ENCODE measurements at places on chromosomes 2 and 18. TPM values are rescaled to one million over a fixed set of nuclear protein-coding genes. Genes with fewer than 3 reads are reported as not detected.

DNA sequence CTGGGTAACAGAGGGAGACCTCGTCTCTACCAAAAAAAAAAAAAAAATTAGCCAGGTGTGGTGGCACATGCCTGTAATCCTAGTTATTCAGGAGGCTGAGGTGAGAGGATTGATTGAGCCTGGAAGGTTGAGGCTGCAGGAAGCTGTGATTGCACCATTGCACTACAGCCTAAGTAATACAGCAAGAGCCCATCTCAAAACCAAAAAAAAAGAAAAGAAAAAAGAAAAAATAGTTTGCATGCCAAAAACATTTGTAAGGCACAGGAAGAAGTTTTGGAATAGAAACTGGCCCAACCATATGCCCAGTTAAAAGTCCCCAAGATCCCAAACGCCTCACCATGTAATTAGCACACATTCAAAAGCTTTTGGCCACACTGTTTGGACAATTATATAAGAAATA, 13.4 kb upstream of the ACOXL start:
- DNase-seq, result no peak

DNA sequence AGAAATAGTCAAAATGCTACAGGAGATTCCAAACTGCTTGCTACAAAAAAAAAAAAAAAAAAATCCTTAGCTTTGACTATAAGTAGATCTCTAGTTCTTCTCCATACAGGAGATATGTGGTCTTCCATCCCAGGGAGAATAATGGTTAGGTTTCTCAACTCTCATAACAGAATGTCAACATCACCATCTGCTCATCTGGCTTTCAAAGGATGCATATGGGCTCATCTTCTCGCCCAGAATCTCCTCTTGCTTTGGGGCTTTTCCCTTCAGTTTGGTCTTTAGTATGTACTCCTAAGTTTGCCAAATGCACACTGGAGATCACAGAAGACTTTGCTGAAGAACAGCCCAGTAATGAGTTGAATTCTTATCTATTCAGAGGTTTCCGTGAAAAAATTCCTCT, 240.7 kb downstream of the NRXN1 start:
- DNase-seq, result no peak

GRCh38 chr2:236974752-236975151, 110.9 kb upstream of the COPS8 start:
- DNase-seq, result no peak

- no peak for DNase-seq
These were observed 648 bp downstream of the ARID5A start for GRCh38 chr2:96537066-96537733.

- no peak for DNase-seq
These were observed 155.5 kb downstream of the TMEM247 start for GRCh38 chr2:46634905-46635304.

DNA sequence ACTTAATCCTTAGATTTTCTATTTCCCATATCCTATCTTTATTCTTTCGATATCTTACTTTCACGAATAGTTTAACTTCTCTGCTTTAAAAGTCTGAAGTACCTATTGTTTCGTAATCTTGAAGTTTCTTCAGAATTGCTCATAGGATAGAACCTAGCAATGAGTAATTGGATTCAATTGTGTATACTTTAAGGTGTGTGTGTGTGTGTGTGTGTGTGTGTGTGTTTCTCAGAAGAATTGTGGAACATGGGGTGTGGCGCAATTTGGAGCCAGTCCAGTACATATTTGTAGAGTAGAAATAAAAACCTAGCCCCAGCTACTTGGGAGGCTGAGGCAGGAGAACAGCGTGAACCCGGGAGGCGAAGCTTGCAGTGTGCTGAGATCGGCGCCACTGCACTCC, 897.6 kb downstream of the BCL11A start:
- no peak for DNase-seq

DNA sequence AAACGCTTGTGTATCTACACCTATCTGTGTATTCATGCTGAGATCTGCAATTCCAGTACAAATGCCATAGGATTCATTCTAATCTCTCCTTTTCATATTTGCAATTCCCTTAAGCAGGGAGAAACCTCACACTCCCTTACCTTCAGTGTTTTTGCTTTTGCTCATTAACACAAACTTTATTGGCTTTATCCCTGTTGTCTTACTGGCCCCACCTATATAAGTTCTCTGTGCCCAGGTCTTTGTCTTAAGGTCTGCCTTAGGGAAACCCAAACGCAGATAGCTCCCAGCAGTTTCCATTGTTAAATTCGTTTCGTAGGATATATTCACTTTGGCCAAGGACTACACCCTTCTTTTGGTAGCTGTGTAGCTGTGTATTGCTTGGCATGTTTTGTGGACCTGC, 4.0 kb upstream of the SNORC start:
- DNase-seq, result no peak

DNA sequence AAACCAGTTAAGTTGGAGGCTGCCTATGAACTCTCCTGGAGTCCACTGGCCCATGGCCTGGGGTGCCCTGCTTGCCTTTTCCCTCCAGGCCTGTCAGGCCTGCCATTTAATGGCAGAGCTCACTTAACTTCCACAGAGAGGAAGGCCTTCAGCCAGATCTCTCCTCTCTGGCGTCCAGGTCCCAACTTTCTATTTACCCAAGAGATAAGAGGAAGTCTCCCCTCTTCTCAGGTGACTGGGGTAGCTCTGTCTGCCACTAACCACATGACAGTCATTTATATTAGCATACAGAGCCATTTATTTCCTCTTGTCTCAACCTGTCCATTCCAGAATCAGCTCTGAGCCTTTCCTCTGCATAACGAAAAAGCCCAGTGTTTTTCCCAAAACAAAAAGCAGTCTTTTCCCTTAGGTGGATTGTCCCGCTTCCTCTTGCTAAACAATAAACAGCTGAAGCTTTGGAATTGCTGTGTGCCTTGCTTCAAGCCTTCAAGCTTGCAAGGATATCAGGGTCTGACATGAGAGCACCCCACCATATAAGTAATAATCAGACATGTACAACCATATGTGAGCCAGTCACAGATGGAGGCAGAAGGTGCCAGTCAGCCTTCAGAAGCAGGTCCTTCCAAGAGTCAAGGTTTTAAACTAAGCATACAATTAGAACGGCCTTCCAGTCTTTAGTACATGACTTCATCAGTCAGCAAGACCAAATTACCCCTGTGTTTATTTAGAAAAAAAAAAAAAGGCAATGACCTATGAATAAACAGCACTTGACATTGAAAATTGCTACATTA, 71.2 kb upstream of the STPG4 start:
- no peak for DNase-seq

DNA sequence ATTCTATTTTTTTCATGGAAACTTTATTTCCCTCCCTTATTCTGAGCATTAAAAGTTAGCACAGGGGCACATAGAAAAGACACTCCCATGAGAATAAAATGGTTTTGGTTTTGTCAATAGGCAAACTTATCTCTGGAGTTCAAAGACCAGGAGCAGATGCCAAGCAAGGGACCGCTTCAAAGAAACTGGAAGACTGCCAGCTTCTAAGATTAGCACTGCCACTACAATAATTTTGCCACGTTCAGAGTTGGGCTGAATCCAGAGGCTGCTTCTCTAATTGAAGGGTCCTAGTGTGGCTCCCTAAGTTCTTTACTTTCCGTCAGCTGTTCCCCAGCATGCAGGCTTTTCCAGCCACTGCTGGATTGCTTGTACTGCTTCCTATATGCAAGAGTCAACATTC, 681.0 kb upstream of the GCFC2 start:
- no peak for DNase-seq

GRCh38 chr2:30323499-30323898, 92.2 kb downstream of the LBH start:
- no peak for DNase-seq

Gene CROCC2
- total RNA-seq, result 0.12 TPM

Gene SLC14A1
- 1.2 TPM for total RNA-seq

Gene PCARE
- 0.09 TPM for total RNA-seq

Gene BOLL
- total RNA-seq, result not detected

Gene TPRKB
- 37.4 TPM for total RNA-seq

Gene LRRTM1
- not detected for total RNA-seq

Gene ZNF521
- 15.0 TPM for total RNA-seq
